ENCODE measurements at places on chromosomes 1 and 21.

DNA sequence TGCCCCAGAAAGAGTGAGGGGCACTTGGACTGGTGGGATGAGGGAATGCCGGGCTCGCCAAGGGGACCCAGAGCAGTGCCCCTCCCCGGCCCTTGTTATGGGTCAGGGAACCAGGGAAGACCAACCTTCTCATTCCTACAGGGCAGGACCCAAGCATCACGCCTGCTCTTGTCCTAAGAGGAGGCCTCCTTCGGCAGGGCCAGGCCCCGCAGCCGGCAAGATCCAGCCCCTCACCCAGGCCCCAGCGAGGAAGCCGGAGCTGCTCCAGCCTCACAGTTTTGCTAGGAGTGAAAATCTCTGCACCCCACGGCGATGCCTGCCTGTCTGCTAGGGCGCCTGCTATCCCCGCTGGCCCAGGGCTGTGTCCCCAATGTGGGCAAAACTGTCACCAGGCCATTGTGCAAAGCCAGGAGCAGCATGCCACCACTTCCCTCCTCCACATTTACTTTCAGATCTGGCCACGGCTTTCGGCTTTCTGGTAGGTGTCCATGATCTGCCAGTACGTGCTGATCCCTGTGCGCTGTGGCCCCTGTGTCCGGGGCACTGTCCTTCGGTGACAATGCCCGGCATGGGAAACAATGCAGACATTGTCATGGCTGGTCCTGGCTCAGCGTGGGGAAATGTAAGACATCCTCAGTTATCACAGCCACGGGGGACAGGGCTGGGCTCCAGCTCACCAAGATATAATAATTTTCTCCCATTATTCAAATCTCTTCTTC is 9.6 kb downstream of the ACTRT2 start:
- no peak for DNase-seq

DNA sequence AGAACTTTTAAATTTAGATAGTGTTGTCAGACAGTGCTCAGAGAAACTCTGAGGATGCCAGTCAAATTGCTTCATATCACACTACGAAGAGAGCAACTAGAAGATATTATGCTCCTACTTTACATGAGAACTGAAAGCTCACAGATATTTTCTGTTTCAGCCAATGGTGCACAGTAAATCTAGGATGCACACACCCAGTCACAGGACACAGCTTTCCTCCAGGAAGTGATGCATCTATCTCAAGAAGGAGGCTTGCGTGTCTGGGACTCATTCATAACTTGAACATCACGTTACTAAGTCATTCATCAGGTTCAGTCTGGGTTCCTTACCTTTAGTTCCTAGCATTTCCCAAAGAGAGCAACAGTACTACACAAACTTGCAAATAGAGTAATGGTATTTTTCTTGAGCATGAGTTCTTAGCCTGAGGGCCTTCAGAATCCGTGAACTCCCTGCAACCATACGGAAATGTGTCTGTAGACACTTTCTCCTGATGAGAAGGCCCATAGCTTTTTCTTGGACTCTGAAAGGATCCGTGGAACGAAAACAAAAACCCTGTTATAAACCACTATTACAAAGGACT is 12.2 kb downstream of the ZNF697 start:
- no peak for DNase-seq

- DNase-seq = peak; percentile 15
Measured at GRCh38 chr21:32994305-32994704, 31.4 kb upstream of the OLIG2 start.

- no peak for DNase-seq
Measured at GRCh38 chr21:26588446-26588845, 15.4 kb upstream of the CYYR1 start.

GRCh38 chr1:85296980-85297379 is 20.5 kb upstream of the BCL10 start:
- DNase-seq = no peak
